ENCODE measurements at places on chromosomes 16 and 17.

- no peak for DNase-seq
Observed at GRCh38 chr17:81116704-81117103, 48.6 kb upstream of the PVALEF start.

GRCh38 chr17:37490638-37491614 lies 1.2 kb downstream of the DUSP14 start:
- no peak for DNase-seq

- no peak for DNase-seq
Observed at GRCh38 chr17:7440834-7441195, 1.5 kb downstream of the FGF11 start.

DNA sequence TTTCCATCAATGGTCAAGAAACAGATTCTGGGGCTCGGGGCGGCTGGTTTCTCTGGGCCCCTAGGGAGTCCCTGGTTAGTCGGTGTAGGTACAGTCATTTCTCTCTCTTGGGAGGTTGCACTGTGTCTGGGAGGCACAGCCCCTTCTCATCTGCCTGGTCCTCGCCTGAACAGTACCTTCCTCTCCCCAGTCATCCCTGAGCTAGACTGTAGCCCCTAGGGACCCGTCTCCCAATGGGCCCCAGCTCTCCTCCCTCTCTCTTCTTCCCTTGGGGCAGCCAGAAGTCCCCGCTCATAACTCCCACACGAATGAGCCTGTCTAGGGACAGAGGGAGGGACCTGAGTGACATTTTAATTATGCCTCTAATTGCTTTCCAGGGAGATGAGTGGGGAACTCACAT lies 20.2 kb upstream of the CPSF4L start:
- no peak for DNase-seq

DNA sequence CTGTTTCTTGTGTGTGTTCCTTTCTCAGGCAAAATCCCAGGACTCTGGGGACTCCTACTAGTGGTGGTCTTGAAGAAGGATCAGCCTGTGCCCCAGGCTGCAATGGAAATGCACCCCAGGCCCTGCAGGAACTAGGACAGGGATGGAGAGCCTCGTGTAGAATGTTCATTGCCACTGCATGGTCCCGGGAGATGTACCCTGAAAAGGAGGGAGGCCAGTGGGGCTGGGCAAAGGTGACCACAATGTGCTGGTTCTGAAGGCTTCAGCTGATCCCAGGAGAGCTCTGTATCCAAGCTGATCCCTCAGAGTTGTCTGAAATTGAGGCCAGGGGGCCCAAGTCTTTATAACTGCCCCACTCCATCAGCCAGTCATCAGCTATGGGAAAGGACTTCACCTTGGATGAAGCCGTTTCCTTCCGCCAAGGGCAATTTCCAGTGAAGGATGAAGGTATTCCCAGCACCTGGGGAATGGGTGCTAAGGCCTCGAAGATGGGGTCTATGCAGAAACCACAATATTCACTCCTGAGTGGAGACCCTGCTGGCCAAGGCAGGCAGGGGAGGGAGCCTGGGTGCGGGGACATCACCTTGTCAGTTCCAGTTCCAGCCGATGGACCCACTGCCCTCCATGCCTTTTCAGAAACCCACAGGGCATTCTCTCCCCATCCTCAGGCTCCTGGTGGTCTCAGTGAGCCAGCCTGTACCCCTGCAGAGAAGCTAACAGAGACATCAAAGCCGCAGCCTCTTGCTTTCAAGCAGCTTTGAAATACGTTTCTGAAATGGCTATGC lies 59.9 kb upstream of the CDH5 start:
- DNase-seq, result no peak

- DNase-seq, result peak; percentile 51
Observed at GRCh38 chr17:35117984-35118383, 1.7 kb downstream of the RAD51D start.

GRCh38 chr16:75481475-75481874 lies 13.8 kb downstream of the CHST6 start:
- DNase-seq, result no peak

Data from CD4-positive, alpha-beta T cell treated with Interferon alpha-2 for 1 hour (primary cell).